Motor neuron (in vitro differentiated cells): ENCODE measurements at places on chromosomes 7 and 10. TPM values are rescaled to one million over a fixed set of nuclear protein-coding genes. Genes with fewer than 3 reads are reported as not detected.
A peak's percentile ranks its signal among the peaks of the same experiment; 100 is the strongest.

Gene TAF3
- total RNA-seq, result 3.5 and 3.6 TPM in 2 replicates

DNA sequence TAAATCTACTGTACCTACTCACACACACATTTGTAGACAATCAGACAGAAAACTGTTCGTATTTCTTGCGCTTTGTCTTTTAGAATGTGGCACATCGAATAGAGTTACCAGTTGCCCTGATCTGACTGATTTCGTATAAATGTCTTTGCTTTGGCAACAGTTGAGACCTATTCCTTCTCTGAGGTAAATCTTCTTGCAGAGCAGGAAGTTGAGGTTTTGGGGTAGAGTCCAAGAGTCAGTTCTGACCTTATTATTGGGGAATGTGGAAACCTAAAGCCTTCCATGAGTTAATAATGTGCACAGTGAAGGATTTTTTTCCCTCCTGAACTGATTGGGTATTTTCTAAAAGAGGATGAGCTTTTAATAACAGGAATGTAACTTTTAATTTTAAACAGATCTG, 135.3 kb downstream of the KIAA1217 start:
- no peak for ATAC-seq

- ATAC-seq, result no peak
These were observed 15.6 kb downstream of the SMKR1 start for GRCh38 chr7:129517931-129518330.

- ATAC-seq, result no peak
These were observed 55.6 kb downstream of the NRF1 start for GRCh38 chr7:129667116-129667515.

GRCh38 chr10:43138757-43139241, 554 bp downstream of the CSGALNACT2 start:
- peak; percentile 49 for ATAC-seq

GRCh38 chr7:92797284-92797683, 39.1 kb downstream of the CDK6 start:
- ATAC-seq, result no peak

- ATAC-seq, result no peak
These were observed 72.8 kb upstream of the ZNF479 start for GRCh38 chr7:57205000-57205399.

DNA sequence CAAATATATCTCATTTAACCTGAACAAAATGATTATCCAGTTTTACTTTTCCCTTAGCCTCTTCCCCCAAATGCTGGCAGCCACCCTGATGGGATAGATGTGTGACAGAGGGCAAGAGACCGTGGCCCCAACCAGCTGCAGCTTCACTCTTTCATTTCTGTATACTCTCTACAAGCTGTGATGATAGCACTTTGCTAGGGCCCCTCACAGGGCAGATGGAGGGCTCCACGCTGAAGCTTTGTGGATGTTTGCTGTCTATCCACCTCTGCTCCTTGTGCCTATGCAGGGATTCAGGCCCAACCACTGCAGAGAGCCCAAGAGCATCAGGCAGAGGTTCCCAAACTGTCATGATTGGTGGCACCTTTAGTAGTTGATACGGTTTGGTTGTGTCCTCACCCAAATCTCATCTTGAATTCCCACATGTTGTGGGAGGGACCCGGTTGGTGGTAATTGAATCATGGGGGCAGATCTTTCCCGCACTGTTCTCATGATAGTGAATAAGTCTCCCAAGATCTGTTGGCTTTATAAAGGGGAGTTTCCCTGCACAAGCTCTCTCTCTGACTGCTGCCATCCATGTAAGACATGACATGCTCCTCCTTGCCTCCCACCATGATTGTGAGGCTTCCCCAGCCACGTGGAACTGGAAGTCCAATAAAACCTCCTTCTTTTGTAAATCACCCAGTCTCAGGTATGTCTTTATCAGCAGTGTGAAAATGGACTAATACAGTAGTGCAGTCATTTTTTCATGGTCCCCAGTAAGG, 20.1 kb downstream of the HTRA1 start:
- no peak for ATAC-seq

- ATAC-seq, result no peak
These were observed 86.6 kb downstream of the CUX1 start for GRCh38 chr7:101904019-101904418.

Gene ATP5F1C
- total RNA-seq, result 271 and 358 TPM in 2 replicates

DNA sequence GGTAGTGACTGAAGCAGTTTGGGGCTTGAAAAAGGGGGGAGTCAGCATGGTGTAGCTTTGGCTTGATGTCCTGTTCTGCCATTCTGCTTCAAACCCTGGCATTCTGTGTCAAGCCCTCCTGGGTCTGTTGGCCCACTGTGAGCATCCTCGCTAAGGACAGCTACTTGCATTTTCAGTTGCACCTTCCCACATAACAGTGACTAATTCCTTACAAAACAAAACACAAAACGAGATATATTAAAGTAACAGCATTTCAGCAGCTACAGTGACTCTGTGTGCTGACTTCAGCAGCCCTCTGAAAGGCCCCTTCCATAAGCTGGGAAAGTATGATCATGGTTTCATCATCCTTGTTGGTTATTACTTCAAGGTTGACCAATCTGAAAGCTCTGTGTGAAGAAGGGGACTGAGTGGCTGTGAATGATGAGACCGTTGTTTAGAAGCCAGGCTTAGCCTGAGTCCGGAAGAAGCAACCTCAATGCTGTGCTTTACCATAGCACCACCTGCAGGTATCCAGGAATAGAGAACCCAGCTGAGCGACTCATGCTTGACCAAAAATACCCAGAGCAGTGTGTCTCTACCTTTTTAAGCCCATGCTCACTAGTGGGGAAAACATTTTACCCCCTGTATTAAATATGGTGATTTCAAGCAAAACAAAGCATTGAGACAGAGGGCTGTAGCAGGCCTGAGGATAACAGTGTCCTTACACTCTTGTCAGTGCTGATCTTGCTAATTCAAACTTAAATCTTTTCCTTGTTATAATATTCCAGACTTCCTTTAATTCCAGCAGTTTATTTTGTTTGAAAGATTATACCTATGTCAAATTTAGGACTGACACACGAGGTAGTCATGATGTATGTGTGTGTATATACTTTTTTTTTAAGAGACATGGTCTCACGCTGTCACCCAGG, 42.6 kb upstream of the CC2D2B start:
- ATAC-seq, result peak; percentile 99

- ATAC-seq, result no peak
These were observed 42.4 kb downstream of the CCNY start for GRCh38 chr10:35378541-35379210.

GRCh38 chr7:2637505-2638223, 5.9 kb downstream of the TTYH3 start:
- no peak for ATAC-seq

Gene SPRN
- 4.3 and 5.8 TPM in 2 replicates for total RNA-seq

GRCh38 chr7:33511778-33512177, 382.4 kb downstream of the BBS9 start:
- ATAC-seq, result no peak

Gene ALOX5
- total RNA-seq, result 0.67 and 0.78 TPM in 2 replicates

DNA sequence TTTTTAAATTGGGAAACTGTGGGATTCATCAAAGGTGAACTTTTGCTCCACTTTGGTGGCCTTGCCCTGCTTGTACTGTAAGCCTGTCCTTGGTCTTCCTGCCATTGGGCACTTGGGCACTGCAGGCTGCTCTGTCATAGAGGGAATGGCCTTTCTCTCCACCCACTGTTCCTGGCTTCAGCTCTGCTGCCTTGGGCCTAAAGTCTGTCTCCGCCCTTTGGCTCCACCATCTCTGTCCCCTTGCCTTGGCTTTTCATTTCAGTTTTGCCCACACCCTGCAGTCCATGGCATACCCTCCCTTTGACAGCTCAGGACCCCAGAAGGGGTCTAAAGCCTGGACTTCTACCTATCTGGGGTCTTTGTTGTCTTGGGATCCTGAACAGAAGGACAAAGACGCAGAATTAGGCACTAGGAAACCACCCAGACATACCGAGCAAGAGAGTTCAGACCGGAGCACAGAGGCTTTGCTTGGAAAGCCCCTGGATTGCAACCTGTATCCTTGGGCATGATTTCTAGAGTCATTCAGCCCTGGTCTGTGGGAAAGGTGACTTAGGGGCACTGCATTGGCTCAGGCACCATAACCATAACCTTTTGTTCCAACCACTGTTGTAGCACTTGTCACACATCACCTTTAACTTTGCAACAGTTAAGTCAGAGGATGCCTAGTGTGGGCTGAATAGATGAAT, 5.2 kb upstream of the ARHGAP22 start:
- no peak for ATAC-seq

Gene NEUROG3
- total RNA-seq, result 0.38 and 0.73 TPM in 2 replicates

- no peak for ATAC-seq
These were observed 126.4 kb downstream of the RNLS start for GRCh38 chr10:88456730-88457129.

DNA sequence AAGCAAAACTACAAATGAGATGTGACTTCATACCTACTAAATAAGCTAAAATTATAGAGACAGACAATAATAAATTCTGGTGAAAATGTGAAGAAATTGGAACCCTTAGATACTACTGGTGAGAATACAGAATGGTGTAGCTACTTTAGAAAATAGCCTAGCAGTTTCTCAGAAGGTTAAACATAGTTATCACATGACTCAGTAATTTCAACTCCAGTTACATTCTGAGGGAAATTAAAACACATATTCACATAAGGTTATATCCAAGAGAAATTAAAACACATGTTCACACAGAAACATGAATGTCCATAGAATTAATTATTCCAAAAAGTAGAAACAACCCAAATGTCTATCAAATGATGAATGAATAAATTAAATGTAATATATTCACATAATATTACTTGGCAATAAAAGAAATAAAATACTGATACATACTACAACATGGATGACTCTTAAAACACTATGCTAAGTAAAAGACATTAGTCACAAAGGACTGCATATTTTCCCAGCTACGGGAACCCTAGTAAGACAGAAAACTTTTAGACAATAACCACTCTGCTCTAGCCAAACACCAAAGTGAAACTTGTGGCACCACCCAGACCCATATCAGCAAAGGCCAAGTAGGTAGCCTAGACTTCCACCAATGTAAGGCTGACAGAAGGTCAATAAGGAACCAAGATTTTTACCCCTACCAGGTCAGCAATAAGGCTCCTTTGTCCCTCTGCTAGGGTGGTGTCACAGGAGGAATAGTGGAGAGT, 25.1 kb downstream of the SLC25A40 start:
- no peak for ATAC-seq

- ATAC-seq, result peak; percentile 71
These were observed 48.5 kb upstream of the SLC29A3 start for GRCh38 chr10:71270301-71271220.

- no peak for ATAC-seq
These were observed 68.1 kb upstream of the GSDME start for GRCh38 chr7:24825381-24825794.

Gene CLDN15
- 5.7 and 7.7 TPM in 2 replicates for total RNA-seq

DNA sequence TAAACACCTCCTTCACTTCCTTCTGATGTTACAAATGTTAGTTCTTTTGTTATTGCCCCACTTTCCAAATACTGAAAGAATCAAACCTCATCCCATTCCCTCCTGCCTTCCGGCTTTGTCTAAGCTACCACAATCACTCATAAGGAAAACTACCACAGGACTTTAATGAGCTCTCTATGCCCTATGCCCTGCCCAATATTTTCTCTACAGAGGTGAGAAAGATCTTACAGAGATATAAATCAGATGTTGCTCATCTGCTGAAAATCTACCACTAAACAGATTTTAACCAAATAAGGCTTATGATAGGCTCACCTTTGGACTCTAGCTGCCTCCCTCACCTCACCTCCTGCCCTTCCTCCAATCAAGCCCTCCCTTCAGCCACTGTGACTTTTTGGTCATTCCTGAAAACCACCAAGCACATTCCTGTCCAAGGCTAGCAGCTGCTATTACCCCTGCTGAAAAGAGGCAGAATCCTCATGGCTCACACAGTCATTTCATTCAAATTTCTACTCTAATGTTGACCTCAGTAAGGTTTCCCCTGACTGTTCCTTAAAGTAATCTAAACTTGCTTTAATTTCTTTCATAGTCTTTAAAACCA, 7.7 kb downstream of the ZNF33B start:
- ATAC-seq, result no peak

GRCh38 chr7:141073173-141073640, 657 bp upstream of the TMEM178B start:
- peak; percentile 64 for ATAC-seq

- ATAC-seq, result no peak
These were observed 462.5 kb downstream of the PLXNA4 start for GRCh38 chr7:132113536-132114371.

Gene PPIF
- 13.8 and 14.7 TPM in 2 replicates for total RNA-seq

- ATAC-seq, result no peak
These were observed 73.2 kb upstream of the NEUROD6 start for GRCh38 chr7:31413766-31414165.

DNA sequence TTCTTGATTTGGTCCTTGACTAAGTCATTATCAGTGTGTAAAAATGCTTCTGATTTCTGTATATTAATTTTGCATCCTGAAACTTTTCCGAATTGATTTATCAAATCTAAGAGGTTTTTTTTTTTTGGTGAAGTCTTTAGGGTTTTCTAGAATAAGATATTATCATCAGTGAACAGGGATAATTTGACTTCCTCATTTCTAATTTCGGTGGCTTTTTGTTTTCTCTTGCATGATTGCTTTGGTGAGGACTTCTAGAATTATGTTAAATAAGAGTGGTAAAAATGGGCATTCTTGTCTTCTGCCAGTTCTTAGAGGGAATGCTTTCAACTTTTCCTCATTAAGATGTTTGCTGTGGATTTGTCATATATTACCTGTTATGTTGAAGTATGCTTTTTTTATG, 170.5 kb downstream of the CCDC7 start:
- ATAC-seq, result no peak

Gene PRLHR
- total RNA-seq, result 0.17 and 0.18 TPM in 2 replicates

Gene LGI1
- total RNA-seq, result 1.00 and 1.9 TPM in 2 replicates

GRCh38 chr10:126634347-126634746, 36.1 kb downstream of the C10orf90 start:
- no peak for ATAC-seq

Gene POMZP3
- 7.3 and 7.6 TPM in 2 replicates for total RNA-seq

DNA sequence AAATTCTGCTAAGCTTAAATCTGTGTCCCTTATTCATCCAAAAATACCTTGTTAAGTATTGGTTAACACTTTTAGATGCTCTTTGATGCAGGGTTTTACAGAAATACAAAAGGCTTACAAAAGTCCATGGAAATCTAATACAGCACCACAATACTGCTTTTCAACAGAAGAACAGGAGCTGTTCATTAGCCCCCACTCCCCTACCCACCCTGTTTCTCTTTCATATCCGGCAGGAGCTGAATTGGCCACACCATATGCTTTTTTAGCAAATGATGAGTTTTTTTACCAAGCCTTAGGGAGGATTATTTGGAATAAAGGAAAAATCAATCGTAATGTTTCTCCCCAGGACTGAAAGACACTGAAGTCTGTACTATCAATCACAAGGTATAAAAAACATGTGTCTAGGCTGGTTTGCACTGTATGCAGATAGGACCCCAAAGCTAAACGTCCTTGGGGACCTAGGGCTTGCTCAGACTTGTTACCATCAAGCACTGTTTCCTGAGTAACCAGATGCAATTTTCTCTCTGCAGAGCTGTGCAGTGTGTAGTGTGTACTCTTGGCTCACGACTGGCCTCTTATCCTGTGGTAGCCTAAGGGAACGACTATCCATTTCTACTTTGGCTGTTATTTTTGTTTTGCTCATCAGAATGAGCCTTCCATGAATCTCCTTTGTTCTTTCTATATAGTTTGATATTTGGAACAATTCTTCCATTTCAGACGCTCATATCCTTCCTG, 143.3 kb upstream of the LRGUK start:
- peak; percentile 97 for ATAC-seq
